ENCODE measurements at places on chromosomes 4 and X. TPM values are rescaled to one million over a fixed set of nuclear protein-coding genes. Genes with fewer than 3 reads are reported as not detected.

RIBC1 gene
- total RNA-seq, result 0.29 TPM

PHOX2B gene
- not detected for total RNA-seq

MAGEA9B gene
- not detected for total RNA-seq

FGF2 gene
- total RNA-seq, result 405 TPM

TLR2 gene
- total RNA-seq, result not detected

AMTN gene
- total RNA-seq, result not detected

MAGEA4 gene
- not detected for total RNA-seq

PF4V1 gene
- total RNA-seq, result not detected

DNA sequence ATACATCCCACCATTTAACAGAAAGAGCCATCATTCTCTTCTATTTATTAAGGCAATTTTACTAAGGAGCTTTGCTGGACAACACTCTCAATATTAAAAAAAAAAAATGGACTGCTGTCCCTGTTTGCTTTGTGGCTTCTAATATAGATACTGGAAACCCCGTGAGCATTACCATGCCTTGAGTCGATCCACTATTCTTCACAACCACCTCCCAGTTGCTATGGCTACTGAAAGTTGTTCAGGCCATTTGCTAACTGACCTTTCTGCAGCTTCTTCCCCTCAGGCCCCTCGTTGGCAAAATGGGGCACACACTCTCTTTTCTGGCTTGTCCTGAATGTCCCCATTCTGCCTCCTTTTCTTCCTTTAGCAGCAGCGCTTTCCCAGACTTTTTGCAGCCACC, 340.4 kb downstream of the NR3C2 start:
- no peak overlapping the region for H3K27ac ChIP-seq
- H3K36me3 ChIP-seq, result no peaks in the 10 kb centered on the region
- H3K4me3 ChIP-seq, result no peak overlapping the region
- H3K27me3 ChIP-seq, result peaks cover 3% of the 10 kb centered on the region
- no peak for DNase-seq
- H3K4me1 ChIP-seq, result no peaks in the 10 kb centered on the region

GRCh38 chr4:69957209-69957608, 8.3 kb downstream of the CSN2 start:
- no peak overlapping the region for H3K4me3 ChIP-seq
- H3K27ac ChIP-seq, result no peak overlapping the region
- H3K4me1 ChIP-seq, result no peaks in the 10 kb centered on the region
- no peaks in the 10 kb centered on the region for H3K27me3 ChIP-seq

GRCh38 chr4:107853444-107854355, 29.0 kb downstream of the SGMS2 start:
- peak overlapping the region; percentile 65 for H3K4me3 ChIP-seq
- no peaks in the 10 kb centered on the region for H3K27me3 ChIP-seq
- H3K36me3 ChIP-seq, result no peaks in the 10 kb centered on the region
- H3K4me1 ChIP-seq, result peaks cover 38% of the 10 kb centered on the region
- peak overlapping the region; percentile 51 for H3K27ac ChIP-seq

GRCh38 chrX:72137846-72138495, 6.3 kb upstream of the RTL5 start:
- no peak for DNase-seq
- no peak overlapping the region for H3K27ac ChIP-seq
- no peaks in the 10 kb centered on the region for H3K36me3 ChIP-seq
- no peak overlapping the region for H3K4me3 ChIP-seq
- peaks cover 6% of the 10 kb centered on the region for H3K4me1 ChIP-seq
- peaks cover 3% of the 10 kb centered on the region for H3K27me3 ChIP-seq

DNA sequence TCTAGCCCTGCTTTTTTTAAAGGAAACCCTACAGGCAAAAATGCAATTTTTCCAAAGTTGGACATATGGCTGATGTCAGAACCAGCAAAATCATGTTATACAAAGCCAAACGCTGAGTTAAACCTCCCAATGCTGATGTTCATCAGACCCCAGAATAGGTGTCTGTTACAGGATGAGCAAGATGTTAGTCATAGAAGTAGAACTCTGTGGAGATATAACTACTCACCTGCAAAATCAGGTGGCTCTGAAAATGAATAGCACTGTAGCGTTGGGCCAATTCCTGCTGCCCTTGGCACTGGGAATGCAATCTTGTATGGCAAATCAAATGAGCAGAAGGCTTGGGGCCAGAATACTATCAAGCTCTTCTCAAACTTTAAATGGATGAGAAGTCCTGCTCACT, 634.1 kb downstream of the RPA4 start:
- DNase-seq, result no peak
- H3K36me3 ChIP-seq, result no peaks in the 10 kb centered on the region
- H3K27me3 ChIP-seq, result no peaks in the 10 kb centered on the region
- no peak overlapping the region for H3K4me3 ChIP-seq
- H3K27ac ChIP-seq, result no peak overlapping the region
- H3K4me1 ChIP-seq, result no peaks in the 10 kb centered on the region

DNA sequence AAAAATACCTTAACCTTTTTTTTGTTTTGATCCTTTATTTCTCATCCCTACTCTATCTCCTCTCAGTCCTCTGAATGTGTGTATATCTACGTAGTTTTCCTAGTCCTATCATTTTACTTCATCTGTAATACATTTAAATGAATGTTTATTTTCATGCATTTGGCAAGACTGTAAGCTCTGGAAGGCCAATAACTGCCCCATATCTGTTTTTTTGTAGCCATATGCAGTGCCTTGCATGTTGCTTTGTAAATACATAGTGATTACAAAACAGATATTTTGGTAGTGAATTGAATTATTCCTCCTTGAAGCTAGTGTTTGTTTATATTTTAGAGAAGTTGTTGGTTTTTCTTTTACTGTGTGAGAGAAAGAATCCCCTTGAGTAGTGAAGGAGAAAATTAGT, 450.2 kb downstream of the PCDH18 start:
- no peak overlapping the region for H3K27ac ChIP-seq
- DNase-seq, result no peak
- H3K4me3 ChIP-seq, result no peak overlapping the region

DNA sequence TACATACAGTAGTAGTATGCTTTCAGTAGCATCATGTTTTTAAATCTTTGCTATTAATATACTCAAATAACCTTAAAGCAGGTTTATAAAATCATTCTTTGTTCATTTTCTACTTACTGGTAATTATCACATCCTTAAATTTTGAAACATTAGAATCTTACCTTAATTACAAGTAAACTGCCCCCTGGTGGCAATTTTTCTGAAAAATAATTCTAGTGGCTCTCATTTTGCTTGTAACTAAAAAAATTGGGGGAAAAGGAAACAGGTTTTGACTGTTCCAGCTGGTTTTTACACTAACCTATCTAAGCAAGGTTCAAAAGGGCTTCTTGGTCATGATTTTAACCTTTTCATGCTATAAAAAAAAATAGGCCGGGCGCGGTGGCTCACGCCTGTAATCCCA, 18.5 kb upstream of the DCAF4L1 start:
- H3K27ac ChIP-seq, result no peak overlapping the region
- no peaks in the 10 kb centered on the region for H3K4me1 ChIP-seq
- peaks cover 3% of the 10 kb centered on the region for H3K36me3 ChIP-seq

- no peak overlapping the region for H3K27ac ChIP-seq
- no peaks in the 10 kb centered on the region for H3K27me3 ChIP-seq
- H3K36me3 ChIP-seq, result no peaks in the 10 kb centered on the region
- peaks cover 14% of the 10 kb centered on the region for H3K4me1 ChIP-seq
- peak; percentile 7 for DNase-seq
Observed at GRCh38 chrX:50202539-50202938, 1.7 kb upstream of the AKAP4 start.

DNA sequence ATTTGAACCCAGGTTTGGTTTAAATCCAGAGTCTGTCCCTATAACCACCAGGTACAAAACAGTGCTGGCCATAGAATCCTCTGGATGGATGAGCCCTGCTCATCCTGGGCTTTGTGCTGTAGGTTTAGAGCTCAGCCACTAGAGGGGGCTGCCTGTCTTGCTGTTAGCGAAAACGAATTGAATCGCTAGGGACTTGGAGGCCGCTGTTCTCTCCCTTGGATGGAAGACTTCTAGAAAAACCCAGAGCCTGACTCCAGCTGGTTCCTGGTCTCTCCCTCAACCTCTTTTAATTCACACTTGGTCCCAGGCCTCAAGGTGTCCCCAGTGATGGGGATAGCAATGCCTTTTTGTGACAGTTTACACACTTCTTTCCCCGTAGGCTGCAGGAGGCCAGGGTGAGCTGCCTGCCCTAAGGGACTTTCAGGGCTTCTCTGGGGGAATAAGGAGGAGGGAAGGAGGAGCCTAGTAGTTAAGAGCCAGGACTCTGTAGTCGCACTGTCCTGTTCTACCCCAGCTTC, 8.7 kb downstream of the RIPPLY1 start:
- H3K36me3 ChIP-seq, result no peaks in the 10 kb centered on the region
- H3K4me3 ChIP-seq, result peak overlapping the region; percentile 43
- peaks cover 50% of the 10 kb centered on the region for H3K4me1 ChIP-seq
- H3K27ac ChIP-seq, result peak overlapping the region; percentile 82
- peak; percentile 61 for DNase-seq

DNA sequence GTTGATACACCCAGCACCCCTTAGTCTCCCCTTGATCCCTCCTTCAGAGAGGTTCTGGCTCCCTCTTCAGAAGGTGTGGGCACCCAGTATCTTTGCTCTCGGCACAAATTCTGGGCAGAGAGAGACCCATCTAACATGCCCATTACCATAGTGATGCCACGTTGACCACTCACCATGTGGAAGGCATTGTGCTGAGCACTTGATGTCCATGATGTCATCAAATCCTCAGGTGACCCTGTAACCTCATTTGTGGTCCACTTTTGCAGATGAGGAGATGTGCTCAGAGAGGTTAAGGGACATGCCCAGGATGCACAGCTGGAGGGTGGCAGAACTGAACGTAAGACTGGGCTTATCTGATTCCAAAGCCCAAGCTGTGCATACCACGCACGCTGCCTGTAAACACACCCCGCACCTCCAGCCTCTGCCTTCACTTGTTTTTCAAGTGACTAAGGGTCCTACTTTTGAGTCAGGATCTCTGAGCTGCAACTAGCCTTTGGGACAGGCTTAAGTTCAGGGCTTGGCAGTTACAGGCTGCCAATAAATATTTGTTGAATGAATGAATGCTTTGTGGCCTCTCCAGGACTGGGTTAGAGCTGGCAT, 55.2 kb downstream of the HTRA3 start:
- DNase-seq, result peak; percentile 59
- peaks cover 19% of the 10 kb centered on the region for H3K4me1 ChIP-seq
- no peak overlapping the region for H3K27ac ChIP-seq

- peaks cover 6% of the 10 kb centered on the region for H3K4me1 ChIP-seq
- no peak overlapping the region for H3K27ac ChIP-seq
- no peaks in the 10 kb centered on the region for H3K36me3 ChIP-seq
- no peak for DNase-seq
- no peaks in the 10 kb centered on the region for H3K27me3 ChIP-seq
- no peak overlapping the region for H3K4me3 ChIP-seq
Observed at GRCh38 chrX:22855693-22856092, 144.1 kb upstream of the DDX53 start.

DNA sequence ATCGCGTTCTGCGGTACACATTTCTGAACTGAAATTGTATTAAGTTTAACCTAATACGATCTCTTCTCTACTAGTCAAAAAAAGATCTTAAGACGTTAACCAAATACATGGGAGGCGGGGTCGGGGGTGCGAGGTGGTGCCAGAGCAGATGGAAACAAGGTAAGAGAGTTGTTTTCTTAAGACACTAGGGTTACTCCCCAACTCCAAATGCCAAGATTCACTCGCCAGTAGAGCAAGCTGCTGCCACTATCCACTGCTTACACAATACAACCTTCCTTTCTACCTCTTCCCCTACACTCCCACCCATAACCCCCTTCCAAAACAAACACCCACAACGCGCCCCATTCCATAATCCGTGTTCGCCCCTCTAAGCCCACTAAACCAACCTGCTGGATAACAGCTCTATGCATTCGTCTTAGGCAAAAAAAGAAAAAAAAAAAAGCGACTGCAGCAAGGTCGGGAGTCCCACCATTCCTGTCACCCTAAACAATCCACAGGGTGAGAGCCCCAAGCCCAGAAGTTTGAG, 1.3 kb downstream of the LCORL start:
- H3K27me3 ChIP-seq, result no peaks in the 10 kb centered on the region
- H3K27ac ChIP-seq, result peak overlapping the region; percentile 96
- H3K36me3 ChIP-seq, result no peaks in the 10 kb centered on the region
- DNase-seq, result no peak

- no peaks in the 10 kb centered on the region for H3K36me3 ChIP-seq
- H3K27me3 ChIP-seq, result no peaks in the 10 kb centered on the region
- no peak overlapping the region for H3K4me3 ChIP-seq
Observed at GRCh38 chrX:101478366-101478765, 6.9 kb upstream of the ARMCX4 start.

DNA sequence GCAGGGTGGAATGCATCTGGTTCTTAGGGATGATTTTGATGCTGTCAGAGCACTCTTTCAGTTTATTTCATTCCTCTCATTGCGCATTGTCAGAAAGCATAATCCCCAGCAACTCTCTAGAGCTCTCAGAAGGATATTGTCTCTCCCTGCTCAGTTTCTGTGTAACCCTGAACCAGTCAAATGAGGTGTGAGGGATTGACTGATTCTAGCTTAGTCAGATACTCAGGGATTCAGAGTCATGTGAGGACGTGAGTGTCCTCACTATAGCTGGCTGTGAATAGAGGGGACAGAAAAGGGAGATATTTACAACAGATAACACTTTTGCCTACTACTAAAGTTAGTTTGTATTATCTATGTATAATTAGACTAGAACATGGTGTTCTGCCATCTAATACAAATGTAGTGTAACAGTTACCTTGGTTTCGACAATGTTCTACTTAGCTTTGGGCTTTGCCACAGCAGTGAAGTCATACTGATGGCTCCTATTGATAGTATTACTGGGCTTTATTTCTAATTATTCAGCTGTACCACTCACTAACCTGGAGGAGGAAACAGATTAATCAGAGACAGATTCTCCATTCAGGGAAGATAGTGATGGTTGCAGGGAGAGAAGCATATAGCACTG, 19.5 kb downstream of the AP1AR start:
- H3K36me3 ChIP-seq, result no peaks in the 10 kb centered on the region
- H3K27ac ChIP-seq, result no peak overlapping the region
- H3K4me3 ChIP-seq, result no peak overlapping the region
- no peak for DNase-seq
- H3K27me3 ChIP-seq, result peaks cover 2% of the 10 kb centered on the region

DNA sequence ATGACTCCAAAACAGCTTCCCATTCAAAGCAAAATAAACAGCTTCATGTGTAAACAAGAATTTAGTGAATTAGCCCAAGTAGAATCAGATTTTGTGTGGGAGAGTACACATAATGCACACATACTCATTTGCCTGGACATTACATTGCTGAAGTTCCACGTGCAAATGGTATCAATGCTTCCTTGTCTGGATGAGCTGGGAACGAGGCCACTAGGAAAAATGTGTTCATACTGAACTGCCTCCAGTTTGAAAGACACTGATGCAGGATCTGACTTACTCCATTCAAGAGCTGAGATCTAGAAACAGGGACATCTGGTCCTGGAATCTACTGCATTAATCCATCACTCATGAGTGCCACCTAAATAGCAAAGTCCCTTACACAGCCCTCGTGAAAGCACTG, 228.0 kb downstream of the APBB2 start:
- H3K36me3 ChIP-seq, result peaks cover 8% of the 10 kb centered on the region
- no peaks in the 10 kb centered on the region for H3K27me3 ChIP-seq
- H3K4me3 ChIP-seq, result no peak overlapping the region
